ENCODE measurements at places on chromosomes 5 and 9.

- H3K36me3 ChIP-seq, result peaks cover 79% of the 10 kb centered on the region
- DNase-seq, result no peak
- H3K27me3 ChIP-seq, result no peaks in the 10 kb centered on the region
- peak overlapping the region; percentile 91 for H3K27ac ChIP-seq
Measured at GRCh38 chr9:123097430-123098095, 64.1 kb downstream of the GPR21 start.

GRCh38 chr9:129669141-129669718 is 3.8 kb downstream of the PRRX2 start:
- H3K4me3 ChIP-seq, result no peak overlapping the region
- peaks cover 7% of the 10 kb centered on the region for H3K4me1 ChIP-seq
- H3K36me3 ChIP-seq, result no peaks in the 10 kb centered on the region
- H3K27ac ChIP-seq, result no peak overlapping the region
- no peak for DNase-seq
- peaks cover 28% of the 10 kb centered on the region for H3K27me3 ChIP-seq

DNA sequence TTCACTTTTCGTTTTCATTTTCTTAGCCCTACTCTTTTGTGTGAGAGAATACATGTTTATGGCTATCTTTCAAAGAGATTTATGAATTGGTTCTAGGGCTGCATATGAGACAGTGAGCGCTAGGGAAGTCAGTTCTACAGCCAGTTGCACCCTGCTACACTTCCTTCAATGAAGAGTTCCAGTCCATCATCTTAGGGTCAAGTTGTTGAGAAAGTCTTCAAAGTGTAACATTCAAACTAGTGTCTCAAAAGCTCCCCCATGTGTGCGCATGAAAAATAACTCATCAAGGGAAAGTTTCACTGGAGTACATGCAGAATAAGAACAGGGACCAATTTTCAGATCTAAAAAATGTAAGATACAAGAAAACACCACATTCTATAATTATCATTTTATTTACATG is 317.2 kb downstream of the DEPDC1B start:
- no peak for DNase-seq
- no peak overlapping the region for H3K4me3 ChIP-seq
- H3K4me1 ChIP-seq, result peaks cover 6% of the 10 kb centered on the region
- no peaks in the 10 kb centered on the region for H3K36me3 ChIP-seq
- no peaks in the 10 kb centered on the region for H3K27me3 ChIP-seq
- H3K27ac ChIP-seq, result no peak overlapping the region

DNA sequence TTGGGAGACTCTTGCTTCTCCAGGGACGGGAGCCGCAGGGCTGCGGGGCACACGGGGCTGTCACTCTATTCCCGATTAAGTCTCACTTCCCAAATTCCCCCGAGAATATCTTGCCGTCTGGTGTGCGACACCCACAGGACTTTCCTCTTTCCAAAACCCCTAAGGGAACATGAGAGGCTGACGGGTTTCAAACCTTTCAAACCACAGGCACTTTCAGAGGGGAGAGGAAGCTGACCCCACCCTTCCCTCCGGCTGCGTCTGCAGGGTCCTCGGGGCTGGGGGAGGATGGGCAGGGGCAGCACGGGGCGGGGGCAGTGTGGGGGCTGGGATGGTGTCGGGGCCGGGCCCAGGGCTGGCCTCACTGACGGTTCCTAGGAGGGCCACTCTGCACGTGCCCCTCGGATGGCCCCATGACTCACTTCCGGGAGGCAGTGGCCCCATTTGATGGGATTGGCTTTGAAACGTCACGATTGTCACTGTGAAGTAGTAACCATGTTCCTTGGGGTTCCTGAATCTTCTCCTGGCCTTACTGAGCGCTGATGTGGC is 38.2 kb downstream of the SLC9A3 start:
- H3K4me1 ChIP-seq, result no peaks in the 10 kb centered on the region
- H3K27me3 ChIP-seq, result peaks cover 21% of the 10 kb centered on the region
- H3K36me3 ChIP-seq, result no peaks in the 10 kb centered on the region
- H3K4me3 ChIP-seq, result no peak overlapping the region
- H3K27ac ChIP-seq, result no peak overlapping the region

GRCh38 chr9:4983601-4984165 is 1.4 kb upstream of the JAK2 start:
- peaks cover 49% of the 10 kb centered on the region for H3K4me1 ChIP-seq
- no peak for DNase-seq
- H3K27ac ChIP-seq, result peak overlapping the region; percentile 95
- H3K4me3 ChIP-seq, result peak overlapping the region; percentile 87
- peaks cover 8% of the 10 kb centered on the region for H3K36me3 ChIP-seq
- H3K27me3 ChIP-seq, result no peaks in the 10 kb centered on the region

DNA sequence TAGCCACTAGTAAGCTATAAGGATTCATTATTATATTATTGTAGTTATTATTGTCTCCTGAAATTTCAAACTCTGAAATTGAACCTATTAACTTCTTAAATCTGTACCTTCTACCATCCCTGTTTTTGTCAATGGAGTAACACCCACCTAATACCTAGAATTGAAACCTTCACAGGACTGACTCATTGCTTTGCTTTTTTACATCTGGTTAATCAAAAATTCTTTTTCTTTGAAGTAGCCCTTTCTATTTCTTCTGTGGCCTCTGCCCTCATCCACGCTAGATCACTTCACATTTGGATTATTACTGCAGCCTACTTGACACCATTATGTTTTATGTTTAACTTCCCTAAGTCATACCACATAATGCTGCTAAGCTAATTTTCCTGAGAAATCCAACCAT is 35.6 kb downstream of the RBM27 start:
- no peak for DNase-seq
- H3K4me1 ChIP-seq, result no peaks in the 10 kb centered on the region
- H3K36me3 ChIP-seq, result peaks cover 59% of the 10 kb centered on the region
- H3K4me3 ChIP-seq, result no peak overlapping the region
- H3K27me3 ChIP-seq, result no peaks in the 10 kb centered on the region

GRCh38 chr9:132755096-132755495 is 84.8 kb downstream of the GTF3C4 start:
- H3K36me3 ChIP-seq, result no peaks in the 10 kb centered on the region
- H3K4me1 ChIP-seq, result no peaks in the 10 kb centered on the region

DNA sequence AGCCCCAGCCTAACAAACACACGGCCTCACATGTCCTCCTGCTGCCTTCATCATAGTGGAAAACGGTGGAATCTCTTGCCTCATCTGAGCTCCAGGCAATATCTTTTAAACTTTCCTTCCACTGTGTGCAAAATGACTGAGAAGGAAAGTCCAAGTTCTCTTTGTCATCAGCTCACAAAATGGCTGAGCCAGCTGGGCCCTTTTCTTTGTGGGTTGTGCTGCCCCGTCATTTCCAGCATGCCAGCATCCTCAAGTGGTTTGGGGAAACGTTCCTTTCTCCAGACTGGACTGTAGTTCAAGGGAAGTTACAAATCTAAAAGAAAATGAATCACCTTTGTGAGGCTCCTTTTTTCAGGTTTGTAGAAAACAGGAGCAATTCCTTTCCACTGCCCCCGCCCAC is 171.1 kb upstream of the FSTL4 start:
- no peak for DNase-seq
- no peaks in the 10 kb centered on the region for H3K4me1 ChIP-seq
- no peak overlapping the region for H3K4me3 ChIP-seq
- H3K27ac ChIP-seq, result no peak overlapping the region

GRCh38 chr9:84374516-84374915 is 34.0 kb upstream of the SLC28A3 start:
- H3K27me3 ChIP-seq, result peaks cover 7% of the 10 kb centered on the region
- H3K36me3 ChIP-seq, result no peaks in the 10 kb centered on the region
- H3K4me1 ChIP-seq, result no peaks in the 10 kb centered on the region
- no peak overlapping the region for H3K4me3 ChIP-seq
- no peak overlapping the region for H3K27ac ChIP-seq

- H3K4me3 ChIP-seq, result no peak overlapping the region
- H3K36me3 ChIP-seq, result no peaks in the 10 kb centered on the region
- DNase-seq, result no peak
- H3K27ac ChIP-seq, result no peak overlapping the region
Measured at GRCh38 chr9:4515958-4516375, 25.7 kb downstream of the SLC1A1 start.

DNA sequence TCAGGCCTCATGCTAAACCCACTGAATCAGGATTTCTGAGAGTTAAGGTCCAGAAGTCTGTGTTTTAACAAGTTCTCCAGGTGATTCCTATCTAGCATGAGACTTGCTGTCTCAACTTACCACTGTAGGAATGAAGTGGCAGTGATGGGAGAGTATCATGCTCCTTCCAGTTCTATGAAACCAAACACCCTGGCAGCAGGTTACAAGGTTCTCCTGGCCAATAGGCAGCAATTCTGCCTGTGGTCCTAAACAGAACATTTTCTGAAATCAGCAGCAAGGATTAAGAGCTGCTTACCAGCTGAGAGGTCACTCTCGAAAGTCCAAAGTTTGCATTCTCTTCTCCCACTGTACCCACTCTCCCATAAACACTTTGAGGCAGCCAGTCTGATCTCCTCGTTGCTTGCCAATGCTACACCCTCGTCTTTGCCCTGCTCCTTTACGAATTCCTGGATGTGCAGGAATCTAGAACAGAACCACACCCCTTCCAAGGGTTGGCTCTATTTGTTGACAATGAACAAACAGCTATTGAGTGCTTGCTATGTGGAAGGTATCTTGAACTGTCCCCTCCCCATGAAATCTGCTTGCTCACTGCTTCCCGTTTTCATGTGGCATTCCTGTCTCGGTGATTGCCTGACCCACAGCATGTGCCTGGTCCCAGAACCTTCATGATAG is 100.5 kb downstream of the TMEM174 start:
- H3K36me3 ChIP-seq, result no peaks in the 10 kb centered on the region
- no peak overlapping the region for H3K27ac ChIP-seq
- H3K4me1 ChIP-seq, result no peaks in the 10 kb centered on the region
- H3K4me3 ChIP-seq, result no peak overlapping the region
- DNase-seq, result no peak

- H3K36me3 ChIP-seq, result no peaks in the 10 kb centered on the region
- H3K4me1 ChIP-seq, result no peaks in the 10 kb centered on the region
- H3K4me3 ChIP-seq, result no peak overlapping the region
- H3K27me3 ChIP-seq, result no peaks in the 10 kb centered on the region
- H3K27ac ChIP-seq, result no peak overlapping the region
Measured at GRCh38 chr5:2142456-2142954, 259.8 kb upstream of the IRX4 start.

DNA sequence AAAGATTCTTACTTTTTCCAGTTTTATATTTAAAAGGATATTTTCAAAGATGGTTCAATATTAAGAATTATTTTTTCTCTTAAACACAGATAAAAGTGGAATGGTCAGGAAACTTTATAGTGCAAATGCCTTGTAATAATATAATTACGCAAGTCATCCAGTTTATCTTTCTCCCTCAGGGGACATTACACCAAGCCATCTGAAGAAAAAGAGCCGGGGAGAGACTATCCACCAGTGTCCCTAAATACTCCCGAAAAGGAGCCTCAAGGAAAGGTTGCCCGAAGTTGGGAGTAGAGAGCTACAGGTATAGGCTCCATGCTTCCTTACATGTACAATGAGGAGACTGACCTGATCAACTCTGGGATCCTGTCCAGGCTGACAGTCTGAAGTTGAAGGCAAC is 101.1 kb downstream of the SERINC5 start:
- peaks cover 26% of the 10 kb centered on the region for H3K36me3 ChIP-seq
- no peak overlapping the region for H3K4me3 ChIP-seq
- no peak overlapping the region for H3K27ac ChIP-seq
- no peak for DNase-seq

DNA sequence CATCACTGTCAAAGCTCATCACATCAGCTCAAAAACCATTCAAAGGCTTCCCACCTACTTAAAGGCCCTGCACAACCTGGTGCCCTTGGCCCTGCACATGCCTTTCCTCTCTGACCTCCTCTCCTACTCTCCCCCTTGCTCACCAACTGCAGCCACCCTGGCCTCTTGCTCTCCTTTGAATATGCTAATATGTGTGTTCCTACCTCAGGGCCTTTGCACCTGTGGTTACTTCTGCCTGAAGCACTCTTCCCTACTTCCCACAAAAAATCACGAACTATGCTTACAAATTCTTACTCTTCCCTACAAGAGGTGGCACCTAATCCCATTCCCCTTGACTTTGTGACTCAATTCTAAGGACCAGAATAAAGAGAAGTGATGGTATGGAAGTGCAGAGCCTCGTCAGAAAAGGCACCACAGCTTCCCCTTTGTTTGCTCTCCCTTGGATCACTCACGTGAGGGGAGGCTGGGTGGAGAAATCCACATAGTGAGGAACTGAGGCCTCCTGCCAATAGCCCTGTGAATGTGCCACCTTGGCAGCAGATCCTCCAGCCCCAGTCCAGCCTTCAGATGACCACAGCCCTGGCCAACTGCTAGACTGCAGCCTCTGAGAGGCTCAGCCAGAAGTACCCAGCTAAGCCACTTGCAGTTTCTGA is 3.2 kb upstream of the TMEM171 start:
- no peak overlapping the region for H3K27ac ChIP-seq
- H3K4me1 ChIP-seq, result peaks cover 7% of the 10 kb centered on the region
- no peak for DNase-seq
- no peaks in the 10 kb centered on the region for H3K36me3 ChIP-seq
- H3K4me3 ChIP-seq, result no peak overlapping the region

DNA sequence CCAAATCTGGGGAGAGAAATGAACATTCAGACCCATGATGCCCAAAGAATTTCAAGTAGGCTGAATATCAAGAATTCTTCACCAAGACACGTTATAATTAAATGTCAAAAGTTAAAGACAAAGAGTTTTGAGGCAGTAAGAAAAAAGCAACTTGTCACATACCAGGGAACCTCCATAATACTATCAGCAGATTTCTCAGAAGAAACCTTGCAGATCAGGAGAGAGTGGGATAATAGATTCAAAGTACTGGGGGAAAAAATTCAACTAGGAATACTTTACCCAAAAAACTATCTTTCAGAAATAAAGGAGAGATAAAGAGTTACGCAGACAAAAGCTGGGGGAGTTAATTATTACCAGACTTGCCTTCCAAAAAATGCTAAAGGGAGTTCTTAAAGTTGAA is 516.0 kb downstream of the CETN3 start:
- H3K4me1 ChIP-seq, result no peaks in the 10 kb centered on the region
- no peak overlapping the region for H3K27ac ChIP-seq
- peaks cover 2% of the 10 kb centered on the region for H3K27me3 ChIP-seq
